ENCODE measurements at places on chromosomes 16 and 17.

- DNase-seq: no peak
Observed at GRCh38 chr17:58246104-58246740, 7.8 kb downstream of the LPO start.

DNA sequence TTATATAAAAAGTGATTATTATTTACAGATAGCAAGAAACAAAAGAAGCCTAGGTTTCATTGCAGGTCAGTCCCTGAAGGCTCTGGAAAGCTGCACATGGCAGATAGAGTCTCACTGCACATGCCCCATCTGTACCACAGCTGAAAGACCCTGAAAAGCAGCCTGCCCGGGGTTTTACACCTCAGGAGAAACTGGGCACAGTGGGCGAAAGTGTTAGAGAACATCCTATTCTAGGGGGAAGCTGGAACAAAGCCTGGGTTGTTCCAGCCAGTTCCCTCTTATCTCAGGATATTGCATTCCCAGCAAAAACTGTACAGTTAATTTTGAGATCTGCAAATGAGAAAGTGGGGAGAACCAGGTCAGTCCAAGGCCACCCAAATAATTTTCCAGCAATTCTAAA lies 419.7 kb downstream of the CNTNAP4 start:
- DNase-seq: no peak

DNA sequence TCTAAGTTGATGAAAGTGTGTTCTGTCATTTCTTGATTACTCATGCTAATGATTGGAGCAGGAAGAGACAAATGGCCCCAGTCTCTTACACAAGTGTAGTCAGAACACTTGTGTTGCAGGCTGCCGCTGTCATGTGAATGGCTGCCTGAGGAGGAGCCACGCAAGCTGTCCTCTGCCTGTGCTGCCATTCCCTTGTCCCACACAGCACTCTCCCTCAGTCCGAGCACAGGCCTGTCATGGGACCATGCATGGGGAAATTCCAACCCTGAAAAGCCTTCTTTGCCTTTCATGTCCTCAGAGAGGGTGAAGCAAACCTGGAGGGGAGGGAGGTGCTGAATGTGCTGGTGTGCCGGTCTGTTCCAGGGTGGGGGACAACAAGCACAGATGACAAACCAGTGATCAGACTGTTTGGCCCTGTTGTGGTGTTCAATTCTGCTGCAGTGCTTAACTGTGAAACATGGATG lies 109.4 kb downstream of the MRTFB start:
- DNase-seq: no peak

DNA sequence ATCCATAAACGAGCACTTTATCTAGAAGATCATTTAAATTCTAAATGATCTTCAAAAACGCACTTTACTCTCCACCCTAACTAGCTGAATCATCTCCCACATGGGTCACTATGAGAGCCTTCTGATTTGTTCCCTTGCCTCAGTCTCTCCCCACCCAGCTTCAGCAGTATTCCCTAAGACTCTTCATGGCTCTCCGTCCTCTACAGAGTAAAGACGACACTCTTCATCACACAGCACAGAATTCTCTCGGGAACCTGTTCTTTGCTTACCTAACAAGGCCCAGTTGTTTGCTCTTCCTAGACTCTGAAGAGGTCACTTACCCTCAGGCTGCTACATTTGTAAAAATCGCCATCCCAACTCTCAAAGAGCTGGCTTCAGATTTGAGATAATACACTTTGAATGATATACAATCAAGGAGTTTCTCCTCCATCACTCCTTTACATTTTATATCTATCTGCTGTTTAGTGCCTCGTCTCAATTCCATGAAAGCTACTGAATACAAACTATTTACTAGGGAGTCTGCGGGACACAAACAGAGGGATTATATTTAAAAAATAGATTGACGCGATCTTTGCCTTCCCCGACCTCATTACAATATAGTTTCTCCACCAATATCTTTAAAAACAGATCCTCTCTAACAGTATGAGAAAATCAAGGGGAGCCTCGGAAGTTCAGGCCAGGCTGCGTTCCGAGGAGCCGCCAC lies 511 bp upstream of the LIG3 start:
- DNase-seq: no peak

- DNase-seq: no peak
Observed at GRCh38 chr16:86761111-86762031, 183.0 kb downstream of the FOXL1 start.

GRCh38 chr16:81067166-81067565 lies 9.9 kb downstream of the C16orf46 start:
- DNase-seq: no peak

DNA sequence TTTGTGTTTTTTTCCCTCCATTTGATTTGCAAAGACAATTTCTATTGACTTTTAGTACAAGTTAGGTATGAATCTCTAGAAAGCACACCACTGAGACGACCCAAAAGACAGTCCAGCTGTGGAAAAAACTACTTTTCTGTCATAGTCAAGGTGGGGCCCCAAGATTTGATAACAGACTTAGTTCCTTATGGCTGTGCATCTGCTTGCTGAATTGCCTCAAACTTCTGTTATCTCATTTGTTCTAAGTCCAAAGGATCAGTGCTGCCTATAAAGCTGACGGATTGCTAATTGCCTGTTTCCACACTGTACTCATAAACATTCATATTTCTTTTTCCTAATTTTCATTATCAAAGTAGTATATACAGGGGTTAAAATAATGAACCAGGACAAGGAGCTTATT lies 180.8 kb downstream of the SPECC1 start:
- no peak for DNase-seq

DNA sequence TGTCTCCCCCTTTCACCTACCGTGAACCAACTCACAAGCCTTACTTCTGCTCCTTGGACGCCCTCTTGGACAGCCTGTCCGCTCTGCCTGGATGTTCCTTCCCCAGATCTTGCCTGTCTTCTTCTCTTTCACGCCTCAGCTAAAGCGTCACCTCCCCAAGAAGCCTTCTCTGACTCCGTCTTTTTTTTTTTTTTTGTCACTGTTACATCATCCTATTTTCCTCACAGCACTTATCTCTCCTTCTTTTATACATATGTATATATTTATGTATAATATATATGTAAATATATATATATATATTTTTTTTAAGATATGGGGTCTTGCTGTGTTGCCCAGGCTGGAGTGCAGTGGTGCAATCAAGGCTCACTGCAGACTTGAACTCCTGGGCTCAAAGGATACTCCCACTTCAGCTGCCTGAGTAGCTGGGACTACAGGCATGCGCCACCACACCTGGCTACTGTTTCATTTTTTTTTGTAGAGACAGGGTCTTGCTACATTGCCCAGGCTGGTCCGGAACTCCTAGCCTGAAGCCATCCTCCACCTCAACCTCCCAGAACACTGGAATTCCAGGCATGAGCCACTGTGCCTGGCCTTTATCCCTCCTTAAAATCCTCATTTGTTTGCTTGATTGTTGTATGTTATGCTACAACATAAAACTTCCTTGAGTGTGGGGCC lies 16.5 kb upstream of the AKTIP start:
- DNase-seq: no peak

- no peak for DNase-seq
Observed at GRCh38 chr17:27868565-27868964, 24.6 kb downstream of the LYRM9 start.

- no peak for DNase-seq
Observed at GRCh38 chr17:45305530-45306087, 11.2 kb downstream of the MAP3K14 start.

DNA sequence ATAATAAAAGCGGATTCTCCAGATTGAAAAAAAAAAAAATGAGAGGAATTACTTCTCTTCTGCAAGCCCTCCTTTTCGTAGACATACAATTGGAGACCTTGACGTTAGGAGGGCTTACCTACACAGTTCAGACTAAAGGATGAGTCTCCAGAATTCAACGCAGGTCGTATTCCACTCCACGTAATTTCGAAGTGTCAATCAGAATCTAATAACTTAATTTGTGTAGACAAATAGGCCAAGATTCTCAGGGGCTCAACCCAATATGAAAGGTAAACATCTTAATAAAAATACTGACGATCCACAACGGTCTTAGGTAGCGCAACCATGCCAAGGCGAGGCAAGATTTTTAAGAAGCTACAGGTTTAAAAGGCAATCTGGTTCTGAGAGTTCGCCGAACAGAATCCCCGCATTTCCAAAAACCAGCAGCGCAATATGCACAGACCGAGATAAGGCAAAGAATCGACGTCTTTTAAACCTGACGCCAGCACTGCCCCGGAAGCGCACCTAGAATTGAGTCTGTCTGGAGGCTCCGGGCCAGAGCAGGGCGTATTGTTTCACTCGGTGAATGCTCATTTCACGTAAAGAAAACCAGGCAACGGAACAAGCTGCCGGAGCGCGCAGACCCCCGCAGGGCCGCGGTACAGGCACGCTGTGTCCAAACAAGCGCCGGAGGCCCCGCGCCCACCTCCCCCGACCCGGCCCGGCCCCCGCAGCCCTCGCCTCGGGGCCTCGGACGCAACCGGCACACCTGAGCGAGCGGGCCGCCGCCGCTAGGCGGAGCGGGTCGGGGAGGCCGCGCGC lies 623 bp downstream of the MBTPS1 start:
- DNase-seq: peak; percentile 55

DNA sequence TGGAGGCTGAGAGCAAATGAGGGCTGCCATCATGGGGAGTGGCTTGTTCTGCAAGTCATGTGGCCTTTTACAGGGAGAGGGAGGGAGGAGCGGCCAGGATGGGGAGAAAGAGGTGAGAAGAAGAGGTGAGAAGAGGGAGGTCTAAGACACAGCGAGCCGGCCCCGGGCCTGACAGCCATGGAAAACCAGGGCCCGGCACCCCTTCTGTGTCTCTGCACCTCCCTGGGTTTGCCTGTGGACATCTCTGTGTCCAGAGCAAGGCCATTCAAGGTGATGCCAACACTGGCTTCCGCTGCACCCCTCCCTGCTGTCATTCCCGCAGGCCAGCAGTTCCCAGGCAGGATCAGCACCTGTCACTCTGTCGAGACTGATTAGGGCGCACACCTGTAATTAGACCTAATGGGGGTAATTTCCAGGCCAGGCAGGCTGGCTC lies 75.6 kb downstream of the MGAT5B start:
- DNase-seq: peak; percentile 56

GRCh38 chr17:17561408-17562145 lies 29.9 kb downstream of the PEMT start:
- no peak for DNase-seq

DNA sequence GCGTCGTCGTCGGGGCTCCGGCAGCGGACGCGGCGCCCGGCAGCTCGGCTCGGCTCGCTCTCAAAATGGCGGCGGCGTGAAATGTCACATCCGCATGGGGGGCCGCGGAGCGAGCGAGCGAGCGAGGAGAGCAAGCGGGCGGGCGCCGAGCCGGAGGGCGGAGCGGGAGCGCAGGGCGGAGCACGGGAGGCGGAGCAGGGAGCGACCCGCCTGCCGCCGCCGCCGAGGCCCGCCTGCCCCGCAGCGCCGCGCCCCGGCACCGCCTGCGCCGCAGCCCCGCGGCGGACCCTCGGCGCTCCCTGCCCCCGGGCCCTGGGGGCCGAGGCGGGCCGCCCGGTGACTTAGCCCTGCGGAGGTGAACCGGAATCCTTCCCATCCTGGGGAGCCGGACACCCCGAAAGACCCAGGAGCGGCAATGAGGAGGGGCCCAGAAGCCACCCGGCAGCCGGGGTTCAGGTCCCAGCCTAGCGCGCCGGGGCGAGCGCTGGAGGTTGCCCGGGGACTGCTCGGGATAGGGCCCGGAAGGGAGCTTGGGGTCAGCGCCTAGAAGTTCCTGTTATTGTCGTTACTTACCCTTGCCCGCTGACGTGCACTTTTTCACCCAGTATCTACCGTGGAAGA lies at the start of gene USP7:
Gene USP7 (minus strand): TSS at position 86 of the 621 bp plus-strand sequence. CDS start 621 bp downstream, outside the sequence.
- DNase-seq: peak; percentile 80

DNA sequence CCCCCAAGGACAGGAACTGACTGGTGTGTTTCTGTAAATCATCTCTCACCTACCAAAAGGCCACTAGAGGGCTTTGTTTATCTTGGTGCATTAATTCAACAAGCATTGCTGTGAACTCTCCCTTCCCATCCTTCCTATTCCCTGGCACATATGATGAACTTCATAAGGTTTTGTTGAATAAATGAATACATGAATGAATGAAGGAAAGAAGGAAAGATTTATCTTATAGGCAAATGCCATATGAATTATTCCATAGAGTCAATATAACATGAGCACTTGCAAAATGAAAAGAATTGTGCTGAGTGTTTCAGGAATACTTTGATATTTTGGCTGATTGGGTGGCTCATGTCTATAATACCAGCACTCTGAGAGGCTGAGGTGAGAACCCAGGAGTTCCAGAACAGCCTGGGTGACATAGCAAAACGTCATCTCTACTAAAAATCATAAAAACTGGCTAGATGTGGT lies 4.3 kb downstream of the SPDYE4 start:
- peak; percentile 13 for DNase-seq

GRCh38 chr16:87560428-87561199 lies 41.7 kb upstream of the JPH3 start:
- DNase-seq: peak; percentile 82

DNA sequence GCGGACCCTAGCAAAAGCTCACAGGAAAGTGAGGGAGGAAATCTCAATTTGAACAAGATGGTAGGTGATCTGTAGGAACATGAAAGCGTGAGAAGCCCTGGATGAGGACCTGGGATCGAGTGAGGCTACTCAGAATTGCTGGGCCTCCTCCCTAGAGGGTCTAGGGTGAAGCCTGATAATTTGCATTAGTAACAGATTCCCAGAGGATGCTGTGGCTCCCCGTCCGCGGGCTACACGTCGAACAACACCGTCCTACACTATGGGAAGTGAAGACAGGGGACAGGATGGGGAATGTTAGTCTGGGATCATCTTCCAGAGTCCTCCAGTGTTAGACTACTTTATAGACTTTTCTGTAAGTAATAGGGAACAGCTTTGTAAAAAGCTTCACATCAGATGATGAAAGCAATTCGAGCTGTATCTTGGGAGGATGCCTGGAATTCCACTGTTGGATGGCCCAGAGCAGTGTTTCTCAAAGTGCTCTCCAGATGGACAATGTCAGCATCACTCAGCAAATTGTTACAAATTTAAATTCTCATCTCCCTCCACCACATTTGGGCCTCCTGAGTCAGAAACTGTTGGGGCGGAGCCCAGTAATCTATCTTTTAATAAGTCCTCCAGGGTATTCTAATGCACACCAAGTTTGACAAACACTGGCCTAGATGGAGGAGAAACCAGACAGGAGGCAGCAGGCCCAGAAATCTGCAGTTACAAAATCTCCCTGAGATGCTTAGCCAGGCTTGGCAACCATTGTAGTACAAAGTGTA lies 6.5 kb downstream of the FNDC8 start:
- DNase-seq: no peak

- DNase-seq: no peak
Observed at GRCh38 chr16:10791048-10791447, 27.5 kb downstream of the TVP23A start.

GRCh38 chr17:76537578-76538280 lies at the start of gene CYGB:
Gene CYGB, minus strand, starts transcription at chr17:76537709. Its CDS starts 167 bp downstream, at chr17:76537542.
- DNase-seq: no peak

DNA sequence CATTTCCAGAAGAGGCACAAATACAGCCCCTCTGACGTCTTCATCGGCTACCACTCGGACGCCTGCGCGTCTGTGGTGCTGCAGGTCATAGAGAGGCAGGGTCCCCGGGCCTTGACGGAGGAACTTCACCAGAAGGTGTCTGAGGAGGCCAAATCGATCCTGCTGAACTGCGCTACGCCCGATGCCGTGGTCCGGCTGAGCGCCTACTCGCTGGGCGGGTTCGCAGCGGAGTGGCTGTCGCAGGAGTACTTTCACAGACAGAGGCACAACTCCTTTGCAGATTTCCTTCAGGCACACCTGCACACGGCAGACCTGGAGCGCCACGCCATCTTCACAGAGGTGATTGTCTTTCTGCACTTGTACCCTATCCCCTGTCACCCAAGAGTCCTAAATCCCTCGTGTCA lies 67.0 kb upstream of the ENDOV start:
- no peak for DNase-seq

- DNase-seq: no peak
Observed at GRCh38 chr16:80480664-80481063, 60.1 kb upstream of the DYNLRB2 start.

- DNase-seq: no peak
Observed at GRCh38 chr16:72902206-72902605, 145.7 kb downstream of the ZFHX3 start.

Data from cerebellar cortex (tissue), 1 donor.